ENCODE measurements at places on chromosomes 6 and 20.

GRCh38 chr6:138987643-138988468 is at the start of gene REPS1:
Gene REPS1, minus strand, starts transcription at chr6:138988253. Its CDS starts 571 bp downstream, at chr6:138987682.
- DNase-seq = peak; percentile 80

DNA sequence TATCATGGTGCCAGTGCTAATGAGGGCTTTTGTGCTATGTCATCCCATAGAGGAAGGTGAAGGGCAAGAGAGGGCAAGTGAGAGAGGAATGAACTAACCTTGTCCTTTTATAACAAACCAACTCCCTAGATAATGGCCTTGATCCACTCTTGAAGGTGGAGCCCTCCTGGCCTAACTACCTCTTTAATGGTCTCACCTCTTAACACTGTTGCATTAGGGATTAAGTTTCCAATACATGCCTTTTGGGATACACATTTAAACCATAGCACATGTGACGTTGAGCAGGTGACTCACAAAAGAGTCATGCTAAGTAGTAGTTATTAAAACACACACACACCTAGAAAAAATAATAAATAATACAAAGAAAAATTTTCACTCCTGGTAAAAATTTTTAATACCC is 36.9 kb downstream of the CCN2 start:
- DNase-seq = no peak

- no peak for DNase-seq
Measured at GRCh38 chr6:281469-282103, 10.7 kb upstream of the DUSP22 start.

DNA sequence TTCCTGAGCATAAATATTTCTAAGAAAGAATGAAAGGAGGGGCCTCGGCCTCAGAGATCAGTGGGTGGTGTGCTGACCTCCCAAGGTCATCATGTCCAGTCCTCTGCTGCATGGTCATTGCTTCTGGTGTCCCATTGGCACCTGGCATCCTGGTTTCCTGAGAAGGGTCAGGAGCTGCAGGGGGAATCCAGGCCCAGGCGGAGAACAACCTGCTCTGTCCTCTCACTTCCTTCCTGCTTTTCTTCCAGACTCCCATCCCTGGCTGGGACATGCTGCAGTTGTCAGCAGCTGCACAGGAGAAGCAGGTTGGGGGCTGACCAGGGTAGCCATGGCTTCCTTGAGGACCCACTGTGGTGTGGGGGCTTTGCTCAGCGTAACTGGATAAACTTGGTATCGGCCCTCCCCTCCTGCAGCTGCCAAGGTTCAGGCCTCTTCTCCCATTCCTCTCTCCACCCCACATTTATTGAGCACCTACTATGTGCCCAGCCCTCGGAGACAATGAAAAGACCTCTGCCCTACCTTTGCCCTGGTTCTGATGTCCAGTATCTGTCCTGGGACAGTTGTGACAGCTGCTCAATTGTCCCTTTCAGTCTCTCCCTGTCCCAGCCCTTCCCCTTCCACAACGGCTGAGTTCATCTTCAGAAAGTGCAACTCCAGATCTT is 155.2 kb downstream of the CEBPB start:
- DNase-seq = no peak

DNA sequence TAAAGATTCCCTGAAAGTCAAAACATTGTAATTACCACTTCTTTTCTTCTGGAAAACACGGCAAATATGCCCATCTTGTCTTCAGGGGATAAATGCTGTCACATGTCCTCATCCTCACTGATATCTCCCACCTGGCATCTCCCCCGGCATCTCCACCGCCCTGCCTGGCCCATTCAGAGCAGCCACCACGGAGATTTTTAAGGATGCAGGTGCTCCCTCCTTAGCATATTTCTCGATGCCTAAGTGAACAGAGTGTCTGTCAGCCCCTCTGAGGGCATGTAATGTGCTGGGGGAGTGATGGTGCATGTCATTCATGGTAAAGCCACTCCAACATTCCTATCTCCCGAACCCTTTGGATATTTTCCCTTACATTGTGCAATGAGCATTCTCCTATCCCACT is 215.5 kb downstream of the PREX1 start:
- no peak for DNase-seq

GRCh38 chr6:133132466-133132971 is 108.6 kb upstream of the EYA4 start:
- no peak for DNase-seq

- DNase-seq = no peak
Measured at GRCh38 chr6:13407709-13408695, 79.4 kb downstream of the GFOD1 start.

GRCh38 chr20:40687384-40688128 is 1.5 kb downstream of the MAFB start:
- no peak for DNase-seq

- no peak for DNase-seq
Measured at GRCh38 chr20:8175741-8176675, 43.9 kb downstream of the PLCB1 start.

DNA sequence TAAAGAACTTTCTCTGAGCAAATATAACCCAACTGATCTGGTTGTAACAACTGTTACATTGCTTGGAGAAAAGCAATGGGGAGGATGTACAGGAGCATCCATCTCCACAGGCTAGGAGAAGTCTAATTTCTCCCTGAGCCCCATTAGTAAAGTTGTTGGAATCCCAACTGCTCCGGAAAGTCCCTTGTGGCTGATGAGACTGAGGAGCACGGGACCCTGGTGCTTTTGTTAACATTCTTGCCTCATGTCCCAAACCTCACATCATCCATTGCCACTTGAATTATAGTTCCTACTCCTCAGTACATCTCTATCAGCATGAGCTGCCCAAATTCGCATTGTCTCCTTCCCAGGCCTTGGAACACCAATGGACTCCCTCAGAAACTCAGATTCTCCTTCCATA is 260.6 kb upstream of the BMP2 start:
- DNase-seq = no peak

- DNase-seq = no peak
Measured at GRCh38 chr20:32477594-32478512, 107.3 kb downstream of the NOL4L start.

GRCh38 chr6:122569230-122569771 is 40.9 kb upstream of the PKIB start:
- no peak for DNase-seq

DNA sequence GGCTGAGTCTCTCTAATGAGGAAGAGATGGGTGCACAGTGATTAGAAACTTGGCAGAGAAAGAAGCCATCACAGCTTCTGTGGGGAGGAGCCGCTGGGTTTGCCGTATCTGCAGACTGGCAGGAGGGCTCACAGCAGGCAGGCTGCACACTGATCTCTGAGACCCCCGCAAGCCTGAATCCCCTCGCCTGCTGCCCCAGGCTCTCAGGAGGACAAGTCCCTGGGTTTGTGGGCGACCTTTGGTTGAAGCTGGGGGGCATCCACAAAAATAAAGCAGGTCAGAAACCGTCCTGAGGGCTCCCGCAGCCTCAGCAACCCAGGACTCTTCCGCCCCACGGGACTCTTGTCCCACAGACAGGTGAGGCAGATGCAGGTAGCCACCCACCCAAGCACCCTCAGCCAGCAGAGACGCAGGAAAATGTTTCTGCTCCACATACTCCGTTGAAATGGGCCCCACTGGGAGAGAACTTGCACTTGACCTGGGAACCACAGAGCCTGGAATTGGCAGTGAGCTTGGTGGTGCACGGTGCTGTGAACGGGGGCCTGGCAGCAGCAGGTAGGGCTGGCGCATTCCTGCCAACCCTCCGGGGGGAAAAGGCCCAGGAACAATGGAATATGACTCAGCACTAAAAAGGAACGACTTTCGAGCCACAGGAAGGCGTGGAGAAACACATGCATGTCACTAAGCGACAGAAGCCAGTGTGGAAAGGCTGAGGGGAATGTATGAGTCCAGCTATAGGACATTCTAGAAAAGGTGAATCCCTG is 89.9 kb downstream of the YTHDF1 start:
- DNase-seq = no peak

- DNase-seq = no peak
Measured at GRCh38 chr6:150142670-150143515, at the start of gene PPP1R14C. Gene PPP1R14C, plus strand, starts transcription at chr6:150143044. Its CDS starts 149 bp downstream, at chr6:150143193.

GRCh38 chr6:96499781-96500180 is 21.8 kb upstream of the UFL1 start:
- no peak for DNase-seq

DNA sequence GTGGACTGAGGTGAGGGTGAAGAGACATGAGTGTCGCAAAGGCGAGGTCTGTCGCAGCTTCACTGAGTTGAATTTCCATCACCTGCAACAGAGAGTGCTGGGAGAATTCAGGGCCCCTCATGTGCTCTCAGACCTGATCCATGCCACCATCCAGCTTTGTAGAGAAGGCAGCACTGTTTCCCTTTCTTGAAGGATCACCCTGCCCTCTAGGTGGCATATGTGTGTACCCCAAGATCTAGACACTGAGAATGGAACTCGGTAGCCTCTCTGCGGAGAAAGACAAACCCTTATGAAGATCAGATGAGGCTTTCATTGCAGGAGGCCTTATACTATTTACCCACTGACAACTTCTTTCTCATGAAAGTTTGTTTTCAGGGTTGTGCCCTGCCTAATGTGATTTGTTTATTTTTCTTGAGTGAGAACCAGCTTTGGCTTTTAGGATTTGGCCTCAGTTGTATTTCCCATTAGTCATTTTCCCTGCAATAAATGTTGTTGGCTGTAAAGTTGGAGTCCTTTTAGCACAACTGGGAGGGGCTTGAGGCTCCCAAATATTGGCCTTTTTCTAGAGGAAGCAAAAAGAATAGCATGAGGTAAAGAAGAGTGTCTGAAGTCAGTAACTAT is 811.3 kb downstream of the DHX35 start:
- no peak for DNase-seq

GRCh38 chr6:144581812-144582537 is 296.8 kb downstream of the UTRN start:
- DNase-seq = no peak

- no peak for DNase-seq
Measured at GRCh38 chr20:50366270-50367103, 143.7 kb upstream of the PTPN1 start.

DNA sequence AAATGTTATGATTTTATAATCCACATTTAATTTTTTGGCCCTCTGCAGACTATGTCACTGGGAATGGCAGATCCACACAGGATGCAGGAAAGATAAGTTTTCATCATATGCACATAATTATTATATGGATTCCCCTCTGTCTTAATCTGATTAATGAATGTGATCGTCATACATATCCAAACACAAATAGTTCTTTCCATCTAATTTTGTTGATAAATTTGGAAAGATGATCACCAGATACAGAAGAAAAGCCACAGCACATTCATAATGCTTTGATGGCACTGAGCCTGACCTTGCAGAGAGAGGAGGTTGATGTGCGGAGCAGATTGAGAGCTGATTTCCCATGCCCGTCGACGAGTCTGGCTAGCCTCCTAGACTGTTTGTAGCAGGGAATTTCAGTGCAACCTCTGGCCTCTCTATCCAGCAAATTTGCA is 471.5 kb downstream of the EPM2A start:
- DNase-seq = no peak

DNA sequence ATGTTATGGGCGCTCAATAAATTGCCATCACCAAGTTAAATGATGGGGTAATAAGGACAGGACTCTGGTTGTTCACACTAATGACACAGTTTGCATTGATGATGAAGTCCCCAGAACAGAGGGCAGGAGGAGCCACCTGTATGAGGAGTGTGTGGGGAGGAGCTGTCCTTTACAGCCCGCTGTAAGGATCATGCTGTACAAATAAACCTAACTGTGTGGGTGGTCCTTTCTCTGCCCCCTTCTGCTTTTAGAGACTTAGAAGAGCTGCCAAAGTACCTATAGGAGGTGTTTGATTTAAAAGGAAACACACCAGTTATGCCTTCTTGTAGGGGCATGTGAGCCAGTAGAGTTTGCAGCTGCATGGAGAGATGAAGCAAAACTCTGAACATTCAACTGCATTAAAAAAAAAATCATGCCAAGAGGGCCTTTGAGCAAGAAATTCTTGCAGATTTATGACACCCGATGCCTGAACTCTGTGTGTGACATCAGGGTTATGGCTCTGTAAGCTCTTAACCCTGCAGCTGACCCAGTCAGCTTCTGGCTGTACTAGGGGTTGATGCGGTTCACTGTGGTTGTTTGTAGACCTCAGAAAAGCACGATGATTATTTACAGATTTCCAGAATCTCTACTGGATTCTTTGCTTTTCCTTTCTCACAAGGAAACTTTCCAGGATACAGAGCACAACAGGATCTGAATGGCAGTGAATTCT is 67.4 kb downstream of the UST start:
- no peak for DNase-seq

DNA sequence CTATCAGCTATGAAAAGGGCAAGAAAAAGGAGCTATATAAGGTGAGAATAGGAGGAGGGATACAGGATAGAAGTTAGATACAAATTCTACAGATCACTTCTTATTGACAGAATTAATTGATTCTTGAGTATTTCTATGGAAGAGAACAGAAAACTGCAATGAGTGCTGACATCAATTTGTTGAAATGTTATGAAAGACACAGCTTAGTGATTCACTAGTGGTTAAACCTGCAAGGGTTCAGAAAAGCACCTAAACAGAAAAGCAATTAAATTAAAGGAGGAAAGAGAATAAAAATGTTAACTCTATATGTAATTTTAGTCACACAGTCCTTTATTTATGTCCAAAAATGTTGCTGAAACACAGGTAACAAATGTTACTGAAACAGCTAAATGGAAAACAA is 254.4 kb upstream of the RUNX2 start:
- DNase-seq = no peak

- DNase-seq = no peak
Measured at GRCh38 chr20:20799716-20800312, 87.4 kb upstream of the RALGAPA2 start.

- DNase-seq = no peak
Measured at GRCh38 chr6:14671261-14671681, 553.7 kb downstream of the CD83 start.
